ENCODE measurements at places on chromosomes 6 and 20. TPM values are rescaled to one million over a fixed set of nuclear protein-coding genes. Genes with fewer than 3 reads are reported as not detected.

Gene TMEM14C
- 77.0 TPM for total RNA-seq

Gene SLPI
- not detected for total RNA-seq

Gene CCN5
- not detected for total RNA-seq

Gene DEF6
- 90.6 TPM for total RNA-seq

Gene EFCAB8
- total RNA-seq, result 0.45 TPM

Gene TBXT
- total RNA-seq, result not detected

Gene PSORS1C2
- total RNA-seq, result not detected

Gene AVP
- not detected for total RNA-seq

Gene RWDD2A
- total RNA-seq, result 1.4 TPM

Gene ERVFRD-1
- not detected for total RNA-seq

Gene APOM
- 2.6 TPM for total RNA-seq

Gene MLN
- not detected for total RNA-seq

Gene DCBLD1
- 1.4 TPM for total RNA-seq

Gene TMEM181
- 8.3 TPM for total RNA-seq

Gene TSPO2
- total RNA-seq, result not detected
